Amniotic stem cell (primary cell): ENCODE measurements at places on chromosomes 5 and 9.

DNA sequence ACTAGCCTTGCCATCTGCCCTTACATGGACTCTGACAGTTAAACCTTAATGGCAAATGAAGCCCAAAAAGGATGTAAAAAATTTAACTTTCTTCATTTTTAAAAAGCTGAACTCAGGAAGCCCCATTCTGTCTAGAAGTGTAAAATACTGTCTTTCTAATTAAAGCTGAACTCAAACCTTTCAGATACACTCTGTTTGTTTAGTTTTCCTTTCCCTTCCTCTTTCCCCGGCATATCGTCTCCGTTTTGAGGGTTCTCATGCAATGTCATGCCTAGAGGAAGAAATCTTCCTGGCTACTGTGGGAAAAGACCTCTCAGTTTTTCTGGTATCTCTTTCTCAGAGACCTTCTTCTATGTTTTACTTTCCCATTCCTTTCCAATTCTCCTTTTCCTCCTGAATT is 841.5 kb downstream of the DTWD2 start:
- DNase-seq = no peak

DNA sequence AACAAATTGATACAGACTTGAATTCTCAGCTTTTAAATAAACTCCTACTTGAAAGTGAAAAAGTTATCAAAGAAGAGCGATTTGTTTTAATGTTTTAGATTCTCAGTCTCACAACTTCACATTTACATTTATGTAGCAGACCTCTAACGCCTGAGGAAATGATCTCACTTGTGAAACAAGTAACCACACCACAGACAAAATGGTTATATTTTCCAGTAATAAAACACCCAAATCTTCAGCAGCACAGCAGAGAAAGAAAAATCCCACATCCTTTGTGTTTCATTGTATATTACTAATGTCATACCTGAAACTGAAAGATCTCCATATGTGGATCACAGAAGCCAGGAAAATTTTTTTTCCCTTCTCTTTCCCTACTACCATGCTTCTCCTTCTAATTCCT is 29.8 kb upstream of the GZMA start:
- no peak for DNase-seq

DNA sequence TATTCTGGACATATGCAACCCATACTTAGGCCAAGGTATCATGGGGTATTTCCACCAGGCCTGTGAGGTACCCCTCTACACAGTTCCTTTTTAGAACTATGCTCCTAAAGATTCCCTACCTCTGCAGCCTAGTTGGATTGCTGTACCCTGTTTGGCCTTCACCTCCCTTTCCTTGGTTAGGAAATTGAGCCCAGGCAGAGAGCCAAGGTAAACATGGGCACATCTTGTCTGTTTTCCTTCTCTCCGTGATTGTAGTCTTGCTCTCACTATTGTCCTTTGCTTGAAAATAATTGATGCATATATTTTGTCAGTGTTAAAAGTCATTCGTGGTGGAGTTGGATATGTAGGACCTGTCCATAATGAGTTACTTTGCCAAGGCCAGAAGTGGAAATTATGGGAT is 26.7 kb downstream of the BDP1 start:
- DNase-seq = no peak

DNA sequence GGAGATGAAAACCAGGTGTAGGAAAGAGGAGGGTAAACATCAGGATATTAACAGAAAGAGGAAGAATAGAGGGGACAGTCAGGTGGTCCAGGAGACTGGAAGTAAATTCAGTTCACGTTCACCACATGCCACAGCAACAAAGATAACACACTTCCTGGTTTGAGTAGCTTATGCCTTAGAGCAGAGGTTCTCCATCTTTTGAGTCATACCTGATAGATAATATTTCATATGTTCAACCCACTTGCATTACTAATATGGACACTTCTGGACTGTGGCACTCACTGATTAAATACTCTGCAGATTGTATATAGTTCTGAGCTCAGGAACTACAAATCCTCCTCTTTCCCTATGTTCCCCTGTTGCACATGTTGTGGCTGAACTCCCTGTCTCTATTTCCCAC is 179.9 kb upstream of the NR3C1 start:
- DNase-seq = no peak

GRCh38 chr5:84779186-84779585 is 394.5 kb upstream of the EDIL3 start:
- DNase-seq = no peak

DNA sequence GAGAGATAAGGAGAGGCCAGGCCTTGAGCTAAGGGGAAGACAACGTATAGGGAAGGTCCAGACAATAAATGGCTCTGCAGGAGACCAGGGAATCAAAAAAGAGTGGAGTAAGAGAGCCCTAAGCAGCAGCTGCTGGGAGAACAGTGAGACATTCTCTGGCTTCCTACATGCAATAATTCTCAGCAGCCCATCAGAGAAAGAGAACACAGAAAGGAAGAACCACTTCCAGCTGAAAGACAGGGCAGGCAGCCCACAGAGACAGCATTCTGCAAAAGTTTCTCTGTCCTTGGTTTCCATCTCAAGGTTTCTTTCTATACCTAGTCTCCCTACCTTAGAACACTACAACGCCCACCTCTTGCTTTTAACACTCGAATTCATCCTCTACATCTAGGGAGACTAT is 189.9 kb downstream of the DEPDC1B start:
- no peak for DNase-seq

GRCh38 chr5:112919972-112920371 is 2.1 kb downstream of the REEP5 start:
- DNase-seq = no peak

DNA sequence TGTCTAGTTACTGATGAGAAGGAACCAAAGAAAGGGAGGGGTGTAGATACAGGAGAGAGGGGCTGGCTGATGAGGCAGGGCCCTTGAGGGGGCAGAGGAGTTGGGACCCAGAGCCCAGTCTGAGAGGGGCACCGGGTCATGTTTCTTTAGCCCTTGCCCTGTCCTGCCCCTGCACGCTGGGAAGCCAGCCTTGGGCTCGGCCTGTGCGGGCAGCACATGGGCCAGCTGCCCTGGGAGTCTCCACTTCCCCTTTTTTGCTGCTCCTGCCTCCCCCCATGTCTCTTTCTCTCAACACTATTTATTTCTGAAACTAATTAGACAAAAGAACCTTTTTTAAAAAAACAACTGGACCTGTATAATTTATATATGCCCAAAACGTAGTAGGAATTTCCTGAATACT is 20.5 kb downstream of the MVB12B start:
- DNase-seq = no peak

- DNase-seq = no peak
Measured at GRCh38 chr5:157253547-157253946, 12.4 kb upstream of the CYFIP2 start.

DNA sequence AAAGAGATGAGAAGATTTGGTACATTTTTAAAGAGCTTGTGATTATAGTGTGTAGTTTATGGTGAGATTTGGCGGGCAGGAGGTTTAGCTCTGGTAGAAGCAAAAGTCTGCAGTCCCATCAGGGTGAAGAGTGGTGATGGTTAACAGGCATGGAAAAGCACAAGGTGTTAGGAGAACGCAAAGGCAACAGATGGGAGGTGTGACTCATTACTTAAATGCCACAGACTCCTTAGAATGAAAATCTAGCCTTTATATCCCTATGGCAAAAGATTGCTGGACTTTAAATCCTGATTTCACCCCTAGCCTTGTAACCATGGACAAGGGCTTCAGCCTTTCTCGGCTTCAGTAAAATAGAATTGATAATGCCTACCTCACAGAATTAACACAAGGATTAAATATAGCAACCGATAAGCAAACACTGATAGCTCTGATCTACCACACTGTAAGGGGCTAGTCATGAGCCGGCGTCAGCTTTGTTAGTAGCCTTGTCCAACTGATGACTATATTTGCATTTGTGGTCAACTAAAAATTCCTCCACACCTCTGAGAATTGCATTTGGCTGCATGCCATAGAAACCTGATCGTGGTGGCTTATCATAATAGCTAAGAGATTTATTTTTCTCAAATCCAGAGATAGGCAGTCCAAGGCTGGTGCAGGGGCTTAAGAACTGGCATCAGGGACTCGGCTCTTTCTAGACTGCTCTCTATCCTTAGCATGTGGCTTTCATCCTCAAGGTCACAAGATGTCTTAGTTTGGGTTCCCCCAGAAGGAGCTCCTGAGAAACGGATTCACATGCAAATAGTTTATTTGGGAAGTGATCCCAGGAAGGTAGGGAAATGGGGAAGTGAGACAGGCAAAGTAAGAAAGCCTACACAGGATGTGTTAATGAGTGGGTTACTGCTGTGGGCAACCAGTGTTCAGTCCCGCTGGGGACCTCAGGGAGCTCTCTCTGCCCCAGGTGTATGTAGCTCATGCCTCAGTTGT is 19.6 kb downstream of the MFAP3 start:
- no peak for DNase-seq

GRCh38 chr9:97985058-97985861 is 2.1 kb downstream of the ANP32B start:
- DNase-seq = no peak

DNA sequence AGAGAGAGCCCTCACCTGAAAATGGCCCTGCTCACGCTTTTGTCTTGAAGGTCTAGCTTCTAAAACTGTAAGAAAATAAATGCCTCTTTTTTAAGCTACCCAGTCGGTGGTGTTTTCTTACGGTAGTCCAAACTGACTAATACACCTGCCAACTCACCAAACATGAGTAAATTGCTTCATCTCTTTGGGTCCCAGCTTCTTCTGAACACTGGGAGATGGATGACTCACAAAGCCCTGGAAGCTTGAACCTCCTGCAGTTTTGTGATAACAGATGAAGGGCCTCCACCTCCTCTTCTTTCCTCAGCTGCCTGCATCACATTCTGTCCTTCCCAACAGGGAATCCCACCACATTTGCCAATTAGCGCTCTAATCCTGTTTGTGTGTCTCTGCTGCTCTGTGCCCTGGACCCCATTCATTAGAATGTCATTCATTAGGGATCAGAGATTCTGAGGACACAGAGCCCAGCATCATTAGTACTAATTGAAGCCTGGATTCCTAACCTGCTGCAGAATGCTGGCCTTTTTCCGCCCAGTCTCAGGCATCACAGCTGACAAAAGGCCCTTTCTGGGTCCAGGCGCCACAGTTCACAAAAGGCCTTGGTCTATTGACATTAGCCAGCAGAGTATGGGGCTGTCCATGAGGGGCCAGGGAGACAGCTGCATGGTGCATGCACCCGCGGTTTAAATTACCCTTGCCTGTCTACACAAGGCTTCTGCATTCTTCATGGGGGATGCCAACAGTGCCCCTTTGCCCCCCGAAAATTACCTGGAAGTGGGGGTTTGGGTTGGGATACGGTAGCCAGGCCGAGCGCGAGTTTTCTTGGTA is 349.3 kb downstream of the SEMA5A start:
- no peak for DNase-seq

GRCh38 chr9:8857926-8858595 is 1058.5 kb upstream of the DMAC1 start:
- DNase-seq = no peak

GRCh38 chr9:71760901-71761300 is 7.4 kb downstream of the CEMIP2 start:
- DNase-seq = no peak

GRCh38 chr5:96470785-96471184 is 37.7 kb upstream of the PCSK1 start:
- no peak for DNase-seq

DNA sequence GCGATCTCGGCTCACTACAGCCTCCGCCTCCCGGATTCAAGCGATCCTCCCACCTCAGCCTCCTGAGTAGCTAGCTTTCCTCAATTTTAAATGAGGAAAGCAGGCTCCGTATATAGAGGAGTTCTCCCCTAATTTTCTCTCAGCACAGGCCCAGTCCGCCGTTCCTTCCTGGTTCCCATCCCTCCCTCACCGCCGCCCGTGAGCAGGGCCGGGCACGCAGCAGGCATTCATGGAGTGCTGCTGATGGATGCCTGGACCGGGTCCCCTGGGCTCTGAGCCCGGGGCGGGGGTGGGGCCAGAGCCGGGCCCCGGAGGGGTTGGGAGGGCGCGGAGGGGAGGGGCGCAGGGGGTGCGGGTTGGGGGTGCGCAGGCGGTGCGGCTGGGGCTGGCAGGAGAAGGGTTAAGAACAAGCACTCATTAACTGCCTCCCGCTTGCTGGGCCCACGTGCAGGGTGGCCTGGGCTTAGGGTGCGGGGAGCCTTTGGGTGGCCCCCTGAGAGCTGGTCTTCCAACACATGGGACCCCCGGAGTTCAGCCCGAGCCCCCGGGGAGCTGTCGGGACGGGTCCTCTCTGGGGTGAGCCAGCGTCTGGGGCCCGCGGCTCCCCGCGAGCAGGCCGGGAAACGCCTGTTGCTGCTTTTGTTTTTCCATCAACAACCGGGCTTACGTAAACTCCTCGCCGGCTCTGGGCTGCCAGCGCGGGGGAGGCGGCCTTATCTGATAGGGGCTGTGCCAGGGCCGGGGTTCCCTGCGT is 33.7 kb downstream of the LHX2 start:
- DNase-seq = no peak

GRCh38 chr5:43543434-43543833 is 13.4 kb downstream of the PAIP1 start:
- DNase-seq = no peak

DNA sequence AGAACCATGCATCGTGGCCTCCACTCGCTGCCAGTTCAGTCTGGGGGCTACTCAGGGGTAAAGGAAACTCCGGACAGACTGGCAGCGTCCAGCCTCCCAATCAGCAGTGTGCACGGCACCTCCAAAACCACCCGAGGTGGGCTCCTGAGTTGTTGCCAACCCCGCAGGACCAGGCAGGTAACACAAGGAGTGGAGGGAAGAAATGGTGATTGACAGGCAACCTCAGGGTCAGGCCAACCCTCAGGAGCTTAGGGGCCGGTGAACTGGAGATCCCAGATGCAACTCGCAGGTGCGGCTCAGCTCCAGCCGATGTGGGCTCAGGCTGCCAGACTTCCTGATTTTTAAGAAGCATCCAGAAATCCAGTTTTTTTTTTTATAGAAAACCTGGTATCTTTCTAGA is 37.3 kb upstream of the AKNA start:
- DNase-seq = no peak

GRCh38 chr5:161274951-161275350 is 271.6 kb downstream of the GABRB2 start:
- no peak for DNase-seq

GRCh38 chr9:130296783-130297055 is 31.2 kb downstream of the HMCN2 start:
- DNase-seq = no peak

- no peak for DNase-seq
Measured at GRCh38 chr5:59358005-59358861, 535.3 kb downstream of the PDE4D start.
